ENCODE measurements at places on chromosomes 4 and X.
A peak's percentile ranks its signal among the peaks of the same experiment; 100 is the strongest.

- DNase-seq, result no peak
Measured at GRCh38 chrX:148043271-148043855, 62.2 kb downstream of the FMR1NB start.

GRCh38 chrX:97790850-97791249 lies 907.1 kb downstream of the RPA4 start:
- DNase-seq, result no peak

DNA sequence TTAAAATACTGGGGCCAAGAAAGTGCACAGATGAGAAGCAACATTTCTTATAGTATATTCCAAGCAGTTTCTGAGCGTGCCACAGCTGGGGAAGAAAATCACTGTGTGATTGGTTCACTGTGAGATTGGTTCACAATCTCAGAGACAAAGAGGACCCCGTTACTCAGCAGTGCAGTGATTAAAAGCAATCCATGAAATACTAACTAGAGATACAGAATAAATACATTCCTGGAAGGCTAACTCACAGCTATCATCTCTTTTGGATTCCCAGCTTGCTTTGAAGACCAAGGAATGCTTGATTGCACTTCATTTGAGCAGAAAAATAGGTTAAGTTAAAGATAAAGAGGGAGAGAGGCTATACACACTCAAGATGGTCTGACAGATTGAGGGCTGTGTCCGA lies 132.1 kb upstream of the RAPGEF2 start:
- DNase-seq, result no peak

DNA sequence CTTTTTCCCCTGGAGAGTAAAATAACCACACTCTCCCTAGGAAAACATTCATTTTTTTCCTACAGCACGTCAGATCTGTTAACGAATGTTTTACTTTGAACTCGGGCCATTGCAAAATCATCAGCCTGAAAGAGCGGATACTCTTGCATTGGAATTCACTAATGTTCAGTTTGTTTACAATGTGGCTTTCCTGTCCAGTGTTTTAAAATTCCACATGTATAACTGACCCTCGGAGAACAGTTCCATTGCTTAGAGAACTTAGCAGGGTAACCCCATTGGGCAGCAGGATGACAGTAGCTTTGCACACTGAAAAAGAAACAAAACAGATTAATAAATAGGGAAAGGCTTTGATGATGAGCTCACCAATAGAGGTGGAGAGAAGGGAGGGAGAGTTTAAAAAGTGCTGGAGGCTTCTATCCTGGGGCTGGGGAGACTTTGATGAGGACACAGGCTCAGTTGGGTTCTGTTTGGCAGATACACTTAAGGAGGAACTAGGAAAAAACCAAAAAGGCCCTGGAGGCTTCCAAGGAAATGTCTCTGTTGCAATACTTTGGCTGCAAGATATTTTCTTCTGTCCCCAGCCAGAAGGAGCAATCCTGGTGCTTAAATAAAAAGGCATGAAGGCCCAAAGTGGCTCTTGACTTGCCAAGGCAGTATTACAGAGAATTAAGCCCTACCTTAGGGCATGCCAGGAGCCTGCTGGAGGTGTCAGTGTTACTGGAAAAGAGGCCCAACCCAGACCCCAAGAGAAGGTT lies 143.1 kb downstream of the ARSF start:
- DNase-seq, result peak; percentile 82

- DNase-seq, result no peak
Measured at GRCh38 chrX:128518508-128518907, 466.3 kb upstream of the ACTRT1 start.

GRCh38 chrX:12950851-12951594 lies 23.9 kb upstream of the TMSB4X start:
- no peak for DNase-seq

DNA sequence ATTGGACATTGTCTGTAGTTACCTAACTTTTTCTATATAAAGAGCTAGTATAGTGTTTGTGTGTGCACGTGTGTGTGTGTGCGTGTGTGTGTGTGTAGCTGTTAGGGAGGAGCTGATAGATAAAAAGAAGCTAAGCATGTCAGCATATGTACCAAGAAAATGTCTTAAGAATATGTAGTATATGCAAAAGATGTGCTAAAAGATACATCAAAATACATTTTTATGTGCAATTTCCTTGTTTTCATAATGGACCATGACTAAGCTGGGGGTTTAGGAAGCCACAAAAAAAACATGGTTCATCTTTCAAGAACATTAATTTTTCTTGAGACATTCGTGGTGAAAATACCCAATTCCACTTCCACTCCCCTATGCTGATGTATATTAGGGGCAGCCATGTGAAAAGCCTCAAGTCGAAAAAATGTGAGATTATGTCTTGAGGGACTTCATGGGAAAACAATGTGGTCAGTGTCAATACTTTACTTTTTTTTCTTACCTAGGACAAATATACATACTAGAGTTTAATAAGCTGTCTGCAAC lies 1599.7 kb downstream of the ARAP2 start:
- no peak for DNase-seq

GRCh38 chr4:73777612-73778011 lies 37.2 kb downstream of the CXCL8 start:
- DNase-seq, result no peak

DNA sequence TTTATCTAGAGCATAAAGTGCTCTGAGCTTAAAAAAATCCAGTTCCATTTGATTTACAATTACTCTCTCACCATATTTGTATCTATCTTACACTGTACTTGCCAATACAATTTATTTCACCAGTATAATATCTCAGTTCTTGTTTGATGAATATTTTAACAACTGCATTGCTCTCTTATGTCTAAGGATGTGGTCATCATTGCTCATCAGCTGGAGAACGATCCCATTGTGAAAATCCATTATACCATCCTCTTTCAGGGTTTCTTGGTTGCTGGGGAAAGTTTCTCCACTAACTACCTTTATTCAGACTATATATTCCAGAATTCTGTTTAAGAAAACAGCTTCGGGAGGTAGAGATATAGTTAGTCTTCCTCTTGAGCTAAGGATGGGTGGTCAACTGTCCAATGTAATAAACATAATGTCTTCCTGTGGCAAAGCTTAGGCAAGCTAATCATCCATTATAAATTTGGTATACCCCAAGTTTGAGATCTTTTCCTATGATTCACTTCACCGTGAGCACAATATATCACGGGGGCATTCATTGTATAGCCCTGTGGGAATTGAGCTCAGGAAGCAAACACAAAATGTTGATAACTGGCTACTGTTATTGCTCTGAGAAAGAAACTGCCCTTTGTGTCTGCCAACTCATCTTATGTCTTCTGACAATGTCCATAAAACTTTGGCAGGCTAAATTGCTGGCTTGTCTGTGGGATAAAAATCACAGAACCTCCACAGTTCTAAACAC lies 2361.9 kb downstream of the ARAP2 start:
- DNase-seq, result no peak

GRCh38 chrX:38669428-38669827 lies 108.1 kb downstream of the TSPAN7 start:
- DNase-seq, result no peak

DNA sequence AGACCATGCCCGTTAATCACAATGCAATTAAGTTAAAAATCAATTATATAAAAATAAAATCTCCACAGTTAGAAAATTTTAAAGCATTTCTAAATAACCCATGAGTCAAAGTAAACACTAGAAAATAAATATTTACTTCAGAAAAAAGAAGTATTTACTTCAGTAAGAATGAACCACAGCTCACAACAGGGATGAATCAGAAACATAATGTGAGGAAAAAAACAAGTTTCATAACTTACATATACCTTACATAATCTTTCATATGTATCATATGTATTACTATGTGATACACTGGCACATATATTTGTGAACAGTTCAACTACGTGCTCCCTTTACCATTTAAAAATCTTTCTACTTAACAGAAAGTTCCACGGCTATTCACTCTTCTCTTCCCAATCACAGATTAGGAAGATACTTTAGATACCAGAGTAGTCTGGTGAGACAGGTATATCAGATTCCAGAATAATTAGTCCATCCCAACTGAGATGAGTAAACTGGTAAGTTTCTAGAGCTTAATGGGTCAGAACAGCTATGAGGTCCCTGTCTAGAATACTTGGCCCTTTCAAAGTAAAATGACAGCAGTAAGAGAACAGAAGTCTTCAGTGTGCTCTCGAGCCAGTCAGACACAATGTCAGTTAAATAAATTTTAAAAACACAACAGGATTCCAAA lies 70.3 kb downstream of the SH3RF1 start:
- DNase-seq, result no peak

GRCh38 chrX:30219372-30219771 lies 4.0 kb downstream of the MAGEB2 start:
- DNase-seq, result no peak

GRCh38 chr4:98601708-98602107 lies 56.7 kb downstream of the TSPAN5 start:
- no peak for DNase-seq

DNA sequence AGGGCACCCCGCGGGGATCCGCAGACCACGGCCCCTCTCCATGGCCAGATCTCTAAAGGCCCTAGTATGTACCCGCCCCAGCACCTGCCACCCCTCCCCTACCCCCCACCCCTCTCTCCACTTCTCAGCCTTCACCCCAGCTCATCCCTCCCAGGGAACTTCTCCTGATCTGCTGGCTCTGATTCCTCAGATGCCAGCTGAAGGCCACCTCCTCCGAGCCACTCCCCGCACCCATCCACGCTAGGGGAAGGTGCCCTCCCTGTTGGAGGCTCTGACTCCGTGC lies 11.9 kb downstream of the PSAPL1 start:
- DNase-seq, result no peak

DNA sequence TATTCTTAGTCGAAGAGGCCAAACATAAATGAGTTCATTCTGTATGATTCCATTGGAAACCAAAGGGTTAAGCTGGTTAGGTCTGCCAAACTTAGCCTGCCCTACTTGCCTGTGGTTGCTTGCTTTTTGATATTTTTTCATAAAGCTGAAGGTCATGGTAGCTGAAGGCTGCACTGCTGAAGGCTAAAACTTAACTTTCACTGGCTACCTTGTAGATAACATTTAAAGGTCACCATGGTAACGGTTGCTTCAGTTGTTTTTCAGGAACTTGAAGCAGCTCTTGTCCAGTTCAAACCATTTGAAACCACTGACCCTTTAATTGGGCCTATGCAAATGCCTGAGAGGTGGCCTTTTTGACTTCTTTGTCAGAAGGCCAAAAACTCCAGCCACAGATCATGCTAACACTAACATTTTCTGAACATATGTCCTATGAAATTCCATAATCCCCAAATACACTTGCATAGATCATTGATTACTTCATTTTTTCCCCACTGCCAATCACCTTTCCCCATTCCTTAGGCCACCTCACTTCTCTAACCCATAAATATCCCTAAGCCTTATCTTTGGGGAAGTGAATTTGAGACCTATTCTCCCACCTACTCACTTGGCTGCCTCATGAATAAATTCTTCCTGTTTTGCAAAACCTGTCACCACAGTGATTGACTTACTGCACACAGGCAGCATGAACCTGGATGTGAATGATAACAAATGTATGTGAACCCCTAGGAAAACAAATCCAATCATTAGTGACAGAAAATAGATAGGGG lies 10.7 kb upstream of the SMIM10L2A start:
- no peak for DNase-seq

GRCh38 chr4:109029987-109030386 lies 267.1 kb upstream of the ETNPPL start:
- DNase-seq, result no peak

- DNase-seq, result no peak
Measured at GRCh38 chr4:105116616-105117319, 29.9 kb upstream of the TET2 start.

DNA sequence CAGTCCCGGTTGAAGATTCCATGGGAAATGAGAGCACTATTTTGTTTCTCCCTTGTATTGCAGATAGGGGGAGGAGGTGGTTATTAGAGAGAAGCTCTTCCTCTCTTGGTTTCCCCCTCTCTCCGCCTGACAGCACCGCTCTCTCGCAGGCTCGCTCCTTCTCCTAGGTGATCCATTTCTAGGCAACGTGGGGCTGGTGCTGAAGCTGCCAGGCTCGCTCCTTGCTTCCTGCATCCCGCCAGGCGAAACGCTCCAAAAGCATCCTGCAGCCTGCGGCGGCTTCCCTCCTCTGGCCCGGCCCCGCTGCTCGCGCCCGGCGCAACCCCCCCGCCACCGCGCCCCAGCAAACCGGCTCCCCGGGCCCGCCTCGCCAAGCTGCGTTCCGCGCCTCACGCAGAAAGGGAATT lies at the start of gene GRID2:
GRID2 (plus strand) TSS at position 346 of the 407 bp plus-strand sequence.
- no peak for DNase-seq

DNA sequence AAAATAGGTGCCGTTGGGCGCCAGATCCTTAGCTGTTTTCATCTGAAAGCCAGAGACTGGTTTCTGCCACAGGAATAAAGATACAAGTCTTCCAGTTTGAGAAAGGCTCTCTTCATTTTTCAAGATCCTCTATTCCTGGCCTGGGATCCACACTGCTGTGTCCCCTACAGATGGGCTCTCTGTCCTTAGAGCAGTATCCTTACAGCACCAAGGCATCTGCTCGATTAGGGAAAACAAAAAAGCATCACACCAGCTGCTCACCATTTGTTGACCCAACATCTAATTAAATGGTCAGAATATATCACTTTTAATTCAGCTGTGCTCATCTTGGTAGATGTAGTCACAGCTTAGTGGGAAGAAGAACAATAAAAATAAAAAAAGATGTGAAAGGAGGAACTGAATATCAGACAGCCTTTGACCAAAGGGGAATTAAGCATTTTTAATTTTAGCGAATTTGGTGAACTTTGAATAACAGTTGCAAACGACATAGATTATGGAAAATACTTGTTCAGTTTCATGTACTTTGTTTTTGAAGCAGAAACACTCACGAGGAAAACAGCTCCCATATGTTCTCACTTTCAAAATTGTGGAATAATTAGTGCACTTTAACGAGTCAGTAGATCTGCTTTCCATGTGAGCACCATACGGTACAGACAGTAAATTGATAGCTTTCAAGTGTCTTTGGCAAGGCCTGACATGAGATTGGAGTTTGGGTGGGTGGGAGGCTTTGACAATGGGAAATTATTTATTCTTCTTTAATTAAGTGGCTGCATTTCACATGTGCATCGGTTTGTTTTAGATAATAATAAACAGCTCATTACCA lies 148.4 kb upstream of the CLNK start:
- DNase-seq, result no peak

GRCh38 chr4:38560340-38560739 lies 103.7 kb upstream of the KLF3 start:
- DNase-seq, result no peak

DNA sequence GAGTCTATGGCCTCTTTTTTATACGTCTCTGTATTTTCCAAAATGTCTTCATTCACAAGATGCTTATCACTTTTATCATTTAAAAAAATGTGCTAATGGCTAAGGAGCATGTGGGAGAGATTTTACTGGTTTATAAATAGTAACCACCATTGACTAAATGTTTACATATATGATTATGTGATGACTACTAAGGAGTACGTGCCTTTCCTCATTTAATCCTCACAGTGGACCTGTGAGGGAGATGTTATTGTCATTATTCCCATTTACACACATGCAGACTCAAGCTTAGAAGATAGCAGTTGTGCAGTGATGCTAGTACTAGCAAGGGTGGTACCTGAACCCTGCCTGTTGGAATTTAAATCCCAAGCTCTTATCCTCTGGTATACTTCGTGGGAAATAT lies 2.4 kb downstream of the SRD5A3 start:
- DNase-seq, result peak; percentile 41

- DNase-seq, result no peak
Measured at GRCh38 chr4:108029731-108030130, 40.0 kb downstream of the HADH start.

Measured in BJ (cell line).